ENCODE measurements at places on chromosomes 4 and X.
A peak's percentile ranks its signal among the peaks of the same experiment; 100 is the strongest.

DNA sequence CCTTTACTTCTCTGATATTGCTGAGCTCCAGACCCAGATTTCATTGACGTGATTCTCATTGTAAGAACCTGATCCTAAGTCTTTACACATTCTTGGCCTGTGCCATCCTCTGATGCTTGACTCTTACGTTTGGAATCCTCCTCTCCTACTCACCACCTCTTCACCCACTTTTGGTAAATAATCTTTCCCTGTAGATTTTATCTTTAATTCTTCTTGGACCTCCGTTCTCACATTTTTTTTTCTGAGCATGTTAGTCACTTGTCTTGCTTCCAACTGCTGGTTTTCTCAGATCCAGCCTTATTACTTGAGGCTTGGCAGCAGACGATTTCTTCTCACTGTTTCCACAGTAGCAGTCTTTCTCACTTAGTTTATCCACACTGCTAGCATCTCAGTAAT lies 12.4 kb upstream of the SH3RF1 start:
- no peak for DNase-seq

DNA sequence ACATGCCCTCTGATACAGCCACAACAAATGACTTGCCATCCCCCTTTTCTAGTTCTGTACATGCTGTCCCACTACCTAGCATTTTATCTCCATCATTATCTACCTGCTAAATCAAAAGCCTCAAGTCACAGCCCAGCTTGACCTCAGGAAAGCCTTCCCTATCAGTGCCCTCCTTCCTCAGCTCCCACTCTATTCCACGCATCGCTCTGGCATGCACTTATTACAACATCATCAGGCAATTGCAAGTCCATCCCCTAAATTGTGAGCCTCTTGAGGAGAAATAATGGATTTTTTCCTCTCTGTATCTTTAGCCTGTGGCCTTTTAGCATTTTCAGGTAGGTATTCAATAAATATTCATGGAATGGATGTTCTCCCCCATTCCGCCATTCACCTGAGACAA lies 5.7 kb downstream of the ARL13A start:
- no peak for DNase-seq

DNA sequence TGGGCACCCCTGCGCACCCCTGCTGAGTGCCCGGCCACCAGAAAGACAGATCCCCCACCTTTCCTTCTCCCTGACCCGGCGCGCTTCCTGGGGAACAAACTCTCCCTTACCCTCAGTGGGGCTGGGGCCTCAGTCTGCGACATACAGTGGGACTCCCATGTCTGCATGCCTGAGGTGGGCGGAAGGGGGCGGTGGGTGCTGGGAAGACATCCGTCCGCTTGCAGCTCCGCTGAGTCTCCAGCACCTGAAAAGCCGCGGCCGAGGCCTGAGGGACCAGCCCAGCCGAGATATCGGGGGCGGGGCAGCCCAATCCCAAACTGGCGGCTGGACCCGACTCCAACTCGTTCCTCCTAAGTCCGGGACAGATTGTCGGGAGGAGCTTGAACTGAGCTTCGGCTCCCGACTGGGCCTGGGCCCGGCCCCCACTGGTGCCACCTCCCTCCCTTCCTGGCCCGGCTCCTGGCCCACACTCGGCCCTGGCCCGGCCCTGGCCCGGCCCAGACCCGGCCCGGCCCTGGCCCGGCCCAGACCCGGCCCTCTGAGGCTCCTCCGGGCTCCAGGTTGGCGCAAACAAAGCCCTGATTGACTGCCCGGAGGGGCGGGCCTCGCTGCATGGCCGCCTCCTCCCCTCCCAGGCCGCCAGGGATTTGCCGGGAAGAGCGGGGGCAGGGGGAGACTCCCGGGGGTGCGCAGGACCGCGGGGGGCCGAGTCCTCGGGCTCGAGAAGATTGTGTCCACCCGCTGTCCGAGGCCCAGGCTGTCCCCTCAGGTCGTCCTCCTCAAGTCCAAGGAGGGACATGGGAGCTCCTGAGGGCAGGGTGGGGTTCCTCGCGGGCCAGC lies 877 bp upstream of the SLC16A2 start:
- peak; percentile 84 for DNase-seq

GRCh38 chrX:68901519-68901918 lies 72.7 kb downstream of the EFNB1 start:
- no peak for DNase-seq

GRCh38 chr4:7244751-7245320 lies 52.5 kb downstream of the SORCS2 start:
- DNase-seq = peak; percentile 14

- no peak for DNase-seq
Measured at GRCh38 chr4:46258431-46258830, 131.5 kb downstream of the GABRA2 start.
